ENCODE measurements at places on chromosomes 5 and 9. TPM values are rescaled to one million over a fixed set of nuclear protein-coding genes. Genes with fewer than 3 reads are reported as not detected.

DNA sequence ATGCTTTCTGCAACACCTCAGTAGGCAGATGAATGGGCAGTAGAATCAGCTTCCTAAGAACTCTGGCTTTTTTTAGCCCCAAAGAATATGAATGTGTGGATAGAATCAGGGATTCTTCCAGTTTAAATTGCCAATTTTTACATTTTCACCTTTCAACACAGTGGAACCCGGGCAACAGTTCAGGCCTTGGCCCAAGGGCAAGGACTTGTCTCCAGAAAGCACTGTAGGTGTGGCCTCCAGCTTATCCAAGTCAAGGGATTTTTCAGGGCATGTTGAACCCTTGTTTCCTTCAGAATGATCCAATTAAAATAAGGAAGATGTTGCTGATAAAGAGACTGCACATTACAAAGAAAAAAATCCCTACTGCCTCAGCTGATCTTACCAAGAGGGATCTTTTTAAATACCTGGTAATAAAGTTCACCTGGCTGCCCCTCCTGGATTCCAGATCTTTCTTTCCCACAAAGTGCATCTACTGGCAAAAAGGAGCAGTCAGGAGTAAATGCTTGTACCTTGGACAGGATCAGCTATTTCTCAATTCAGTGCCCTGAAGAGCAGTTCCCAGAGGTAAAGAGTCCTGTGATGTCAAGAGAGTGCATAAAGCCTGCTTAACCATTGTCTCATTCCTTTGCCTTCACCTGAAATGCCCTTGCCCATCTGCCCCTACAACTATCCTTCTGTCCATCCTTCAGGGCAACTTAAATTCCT, 80.1 kb upstream of the PLPP6 start:
- no peak for DNase-seq

The NMUR2 gene
- total RNA-seq = not detected

- DNase-seq = peak; percentile 57
These were observed 172.2 kb downstream of the CCDC192 start for GRCh38 chr5:127875235-127876021.

DNA sequence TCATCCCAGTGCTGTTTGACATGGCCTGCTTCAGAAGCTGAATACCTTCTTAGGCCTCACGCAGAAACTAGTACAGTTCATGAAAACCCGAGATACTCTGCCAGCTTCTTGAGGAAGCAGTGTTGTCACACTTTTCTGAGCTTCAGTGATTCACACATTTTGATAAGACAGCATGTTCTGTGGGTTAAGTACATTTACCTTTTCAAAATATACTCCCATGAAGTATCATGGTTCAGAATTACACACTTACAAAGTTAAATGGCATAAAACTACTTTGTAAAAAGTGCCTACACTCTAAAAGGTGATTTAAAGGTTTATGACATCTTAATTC, 56.9 kb downstream of the VCAN start:
- no peak for DNase-seq

The HRCT1 gene
- 51.2 TPM for total RNA-seq

The F12 gene
- 4.2 TPM for total RNA-seq

GRCh38 chr5:154866841-154867240, 8.4 kb downstream of the CNOT8 start:
- DNase-seq = no peak

- DNase-seq = no peak
These were observed 60.9 kb downstream of the IL31RA start for GRCh38 chr5:55911784-55912653.

DNA sequence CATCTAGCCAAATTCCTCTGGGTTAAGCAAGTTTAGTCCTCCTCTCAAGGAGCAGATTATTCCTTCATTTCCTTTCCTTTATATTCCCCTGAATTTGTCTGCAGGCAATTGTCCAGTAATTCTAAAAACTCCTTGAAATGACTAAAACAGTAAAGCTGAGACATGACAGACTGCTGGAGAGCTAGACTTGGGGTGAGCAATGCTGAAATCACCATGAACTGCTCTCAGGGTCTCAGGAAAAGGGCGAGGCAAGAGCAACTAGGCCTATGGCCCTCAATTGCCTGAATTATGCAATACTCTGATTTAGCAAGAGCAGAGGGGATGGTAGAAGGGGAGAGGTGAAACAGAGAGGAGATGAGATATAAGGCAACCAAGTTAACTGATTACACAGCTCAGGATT, 172.9 kb upstream of the NREP start:
- DNase-seq = no peak

DNA sequence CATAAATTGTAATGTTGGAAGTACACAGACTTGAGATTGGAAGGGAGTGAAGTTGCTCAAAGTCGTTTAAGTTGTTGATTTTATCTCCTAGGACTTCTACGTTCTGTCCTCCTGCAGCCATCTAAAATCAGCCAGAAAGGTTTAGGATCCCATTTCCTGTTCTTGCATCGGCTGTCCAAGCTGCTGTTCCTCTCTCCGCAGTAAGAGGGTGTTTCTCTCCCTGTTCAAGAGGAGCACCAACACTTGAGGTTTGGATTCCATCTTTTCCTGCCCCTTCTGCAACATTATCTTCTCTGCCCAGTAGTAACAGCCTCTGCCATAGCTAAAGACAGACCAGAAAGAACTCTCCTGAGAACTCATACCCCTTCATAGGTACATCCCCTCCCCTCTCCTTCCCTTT, 373.4 kb downstream of the GADD45G start:
- DNase-seq = no peak

- no peak for DNase-seq
These were observed 19.1 kb upstream of the TRIO start for GRCh38 chr5:14123974-14124482.

The PCDHA1 gene
- 0.13 TPM for total RNA-seq

GRCh38 chr9:69122549-69123141, 51.4 kb upstream of the TJP2 start:
- DNase-seq = peak; percentile 63

DNA sequence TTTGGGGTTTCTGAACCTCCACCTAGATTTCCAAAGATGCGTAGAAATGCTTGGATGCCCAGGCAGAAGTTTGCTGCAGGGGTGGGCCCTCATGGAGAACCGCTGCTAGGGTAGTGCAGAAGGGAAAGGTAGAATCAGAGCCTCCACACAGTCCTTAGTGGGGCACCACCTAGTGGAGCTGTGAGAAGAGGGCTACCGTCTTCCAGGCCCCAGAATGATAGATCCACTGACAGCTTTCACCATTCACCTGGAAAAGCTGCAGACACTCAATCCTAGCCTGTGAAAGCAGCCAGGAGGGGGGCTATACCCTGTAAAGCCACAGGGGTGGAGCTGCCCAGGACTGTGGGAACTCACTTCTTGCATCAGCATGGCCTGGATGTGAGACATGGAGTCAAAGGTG, 13.3 kb upstream of the HSDL2 start:
- DNase-seq = no peak

- no peak for DNase-seq
These were observed 587.0 kb upstream of the COX7C start for GRCh38 chr5:86030753-86031152.

The NME5 gene
- total RNA-seq = 20.6 TPM

GRCh38 chr5:135306557-135306956, 92.5 kb downstream of the MACROH2A1 start:
- no peak for DNase-seq

DNA sequence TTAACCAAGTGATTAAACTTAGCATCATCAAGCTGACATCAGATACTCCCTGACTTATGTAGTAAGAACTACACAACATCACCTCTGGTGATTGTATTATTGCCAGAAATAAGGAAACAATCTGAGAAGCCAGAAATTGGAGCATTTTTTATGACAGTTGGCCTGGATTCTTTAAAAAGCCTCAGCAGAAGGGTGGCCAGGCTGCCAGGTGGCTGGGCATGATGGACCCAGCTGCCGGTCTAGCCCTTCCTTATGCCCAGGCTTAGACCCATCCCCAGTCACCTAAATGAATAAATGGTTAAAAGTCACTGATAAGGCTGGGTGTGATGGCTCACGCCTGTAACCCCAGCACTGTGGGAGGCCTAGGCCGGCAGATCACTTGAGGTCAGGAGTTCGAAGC, 12.8 kb downstream of the OR1K1 start:
- DNase-seq = no peak

DNA sequence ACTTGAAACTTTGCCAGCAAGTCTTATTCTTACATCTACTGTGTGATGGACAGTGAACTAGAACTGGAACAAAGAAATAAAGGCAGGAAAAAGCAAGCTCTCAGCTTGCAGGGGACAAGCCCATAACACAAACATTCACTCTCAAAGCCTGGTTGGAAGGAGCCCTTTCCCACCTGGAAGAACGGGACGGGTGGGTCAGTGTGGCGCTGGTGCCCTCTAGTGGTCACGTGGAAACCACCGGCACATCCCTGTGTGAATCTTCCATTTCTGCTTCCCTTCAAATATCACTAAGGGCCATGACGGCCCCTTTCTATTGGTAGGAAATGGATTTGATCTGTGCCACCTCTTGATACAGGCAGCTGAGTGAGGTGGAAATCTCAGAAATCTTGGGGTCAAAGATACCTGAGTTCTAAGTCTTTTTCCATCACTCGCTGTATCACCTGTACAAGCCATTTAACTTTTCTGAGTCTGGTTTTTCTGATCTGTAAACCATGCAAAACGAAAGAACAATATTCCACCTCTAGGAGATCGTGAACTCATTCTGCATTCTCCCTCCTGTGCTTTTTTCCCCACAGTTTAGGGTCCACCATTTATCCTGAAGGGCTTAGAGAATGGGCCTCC, 211.6 kb downstream of the MSX2 start:
- DNase-seq = no peak

The CRB2 gene
- total RNA-seq = 0.88 TPM

- no peak for DNase-seq
These were observed 244.4 kb downstream of the MAST4 start for GRCh38 chr5:66840511-66841013.

The TJP2 gene
- 148 TPM for total RNA-seq

- DNase-seq = peak; percentile 45
These were observed 27.9 kb downstream of the CDKN2A start for GRCh38 chr9:21966140-21966851.

DNA sequence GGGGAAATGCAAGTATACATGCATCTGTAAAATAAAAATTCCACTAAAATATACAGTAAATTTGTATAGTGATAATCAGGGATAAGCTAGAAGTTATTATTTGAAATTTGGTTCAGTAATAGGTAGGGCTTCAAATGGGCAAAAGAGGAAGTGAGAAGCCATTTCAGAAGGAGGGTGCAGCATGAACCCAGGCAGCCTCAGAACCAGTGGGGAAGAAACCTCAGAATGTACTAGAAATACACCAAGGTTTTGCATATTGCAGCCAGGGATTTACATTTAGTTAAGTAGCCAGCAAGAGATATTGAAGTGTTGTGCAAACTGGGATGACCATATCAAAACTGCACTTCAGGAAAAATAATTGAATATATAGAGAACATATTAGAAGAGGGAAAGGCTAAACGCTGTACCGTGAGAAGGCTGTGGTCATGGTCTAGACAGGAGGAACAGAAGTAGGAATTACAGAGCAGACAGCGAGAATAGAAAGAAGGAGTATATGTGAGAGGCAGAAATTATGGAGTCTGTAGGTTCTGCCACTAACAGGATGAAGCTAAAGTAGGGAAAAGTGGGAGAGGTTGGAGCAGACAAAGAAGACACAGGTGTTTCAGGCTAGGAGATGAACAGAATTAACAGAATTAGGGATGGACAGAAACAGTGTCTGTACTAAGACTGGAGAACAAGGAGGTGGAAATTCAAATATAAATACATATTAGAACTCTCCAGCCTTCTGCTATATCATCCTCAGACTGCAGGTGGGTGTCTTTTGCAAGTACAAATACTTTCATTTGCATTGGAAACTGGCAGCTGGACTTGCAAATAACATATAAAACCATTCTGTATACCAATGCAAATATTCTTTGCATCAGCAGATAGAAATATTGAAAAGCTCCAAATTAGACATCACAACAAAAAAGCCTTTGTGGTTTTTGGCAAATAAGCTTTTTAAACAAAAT, 335.6 kb downstream of the ZNF608 start:
- no peak for DNase-seq

The WNT8A gene
- not detected for total RNA-seq

The SLC35D2 gene
- total RNA-seq = 27.7 TPM

The PCDHGB1 gene
- 2.9 TPM for total RNA-seq

The STKLD1 gene
- total RNA-seq = 1.9 TPM

Measured in kidney (tissue), 22 donors.